Epithelial cell of proximal tubule (primary cell): ENCODE measurements at places on chromosomes 5 and 9. TPM values are rescaled to one million over a fixed set of nuclear protein-coding genes. Genes with fewer than 3 reads are reported as not detected.

GOLM1 gene
- total RNA-seq = 109 and 112 TPM in 2 replicates

- DNase-seq = no peak
Measured at GRCh38 chr5:122019919-122020590, 58.0 kb downstream of the LOX start.

DNA sequence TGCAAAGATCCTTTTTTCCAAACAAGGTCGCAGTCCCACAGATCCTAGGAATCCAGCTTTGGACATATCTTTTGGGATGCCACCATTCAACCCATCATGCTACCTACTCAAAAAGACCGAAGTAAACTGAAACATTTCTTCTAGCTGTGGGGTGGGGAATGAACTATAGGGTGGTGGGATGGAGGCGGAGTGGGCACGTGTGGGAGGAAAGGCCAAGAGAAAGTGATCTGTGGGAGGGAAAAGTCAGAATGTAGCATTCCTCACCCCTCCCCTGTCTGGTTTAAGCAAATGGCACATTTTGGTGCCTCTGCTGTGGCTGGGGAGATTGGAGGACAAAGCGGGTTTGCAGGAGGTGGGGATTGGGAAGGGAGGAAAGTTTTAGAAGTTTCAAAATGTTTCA lies 59.2 kb upstream of the IL17B start:
- DNase-seq = no peak

DNA sequence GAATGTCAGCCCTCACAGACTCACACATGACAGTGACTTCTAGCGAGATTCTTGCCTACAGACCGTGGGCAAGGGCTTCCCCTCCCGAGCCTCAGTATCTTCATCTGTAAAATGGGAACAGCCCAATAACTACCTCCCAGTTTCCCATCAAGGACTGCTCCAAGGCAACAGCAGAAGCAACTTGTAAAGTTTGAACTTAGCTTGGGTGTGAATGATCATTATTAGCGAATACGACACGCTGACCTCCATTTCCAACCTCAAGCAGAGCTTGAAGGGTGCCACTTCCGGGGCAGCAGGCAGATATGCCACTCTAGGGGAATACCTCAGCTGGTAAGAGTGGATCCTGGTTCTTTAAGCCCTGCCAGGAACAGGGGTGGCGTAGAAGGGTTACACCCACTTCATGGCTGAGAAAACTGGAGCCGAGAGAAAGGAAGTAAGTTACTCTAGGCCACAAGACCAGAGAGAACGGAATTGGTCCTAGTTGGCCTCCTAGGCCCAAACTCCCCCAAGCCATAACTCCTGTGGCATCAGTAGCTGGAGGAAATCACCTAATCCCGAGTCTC lies 2.0 kb downstream of the RNF44 start:
- DNase-seq = no peak

DNA sequence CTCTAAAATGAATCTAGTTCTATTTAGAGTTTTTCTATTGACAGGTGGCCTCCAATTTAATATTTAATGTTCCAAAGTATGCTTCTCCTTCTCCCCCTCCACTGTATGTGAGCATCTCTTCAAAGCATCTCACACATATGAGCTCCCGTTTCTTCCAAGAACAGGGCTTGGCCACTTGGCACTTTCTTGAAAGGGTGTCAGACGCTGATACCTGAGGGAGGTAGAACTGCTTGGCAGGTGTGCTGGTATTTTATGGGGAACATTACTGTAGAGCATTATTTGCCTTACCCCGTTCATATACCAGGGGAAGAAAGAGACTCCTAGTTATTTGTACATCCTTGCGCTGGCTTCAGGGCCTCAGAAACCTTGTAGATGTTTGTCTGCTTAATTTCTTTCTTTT lies 1.9 kb downstream of the RCL1 start:
- no peak for DNase-seq

DNA sequence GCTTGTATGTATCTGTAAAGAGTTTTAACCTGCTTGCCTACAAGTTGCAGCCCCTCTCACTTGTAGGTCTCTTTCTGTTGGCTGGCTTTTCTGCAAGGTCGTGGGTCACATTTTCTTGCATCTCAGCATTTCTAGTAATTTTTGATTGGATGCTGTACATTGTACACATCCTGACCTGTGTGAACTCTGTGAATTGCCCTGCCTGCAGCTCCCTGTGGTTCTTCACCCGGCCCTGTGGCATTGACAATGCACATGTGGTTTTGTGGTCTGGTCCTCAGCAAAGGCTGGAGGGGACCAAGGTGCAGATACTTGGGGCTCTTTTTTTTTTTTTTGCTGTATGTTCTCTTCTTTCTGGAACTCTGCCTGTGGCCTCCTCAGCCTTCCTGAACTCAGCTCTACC lies 53.6 kb downstream of the WNK2 start:
- no peak for DNase-seq

DNA sequence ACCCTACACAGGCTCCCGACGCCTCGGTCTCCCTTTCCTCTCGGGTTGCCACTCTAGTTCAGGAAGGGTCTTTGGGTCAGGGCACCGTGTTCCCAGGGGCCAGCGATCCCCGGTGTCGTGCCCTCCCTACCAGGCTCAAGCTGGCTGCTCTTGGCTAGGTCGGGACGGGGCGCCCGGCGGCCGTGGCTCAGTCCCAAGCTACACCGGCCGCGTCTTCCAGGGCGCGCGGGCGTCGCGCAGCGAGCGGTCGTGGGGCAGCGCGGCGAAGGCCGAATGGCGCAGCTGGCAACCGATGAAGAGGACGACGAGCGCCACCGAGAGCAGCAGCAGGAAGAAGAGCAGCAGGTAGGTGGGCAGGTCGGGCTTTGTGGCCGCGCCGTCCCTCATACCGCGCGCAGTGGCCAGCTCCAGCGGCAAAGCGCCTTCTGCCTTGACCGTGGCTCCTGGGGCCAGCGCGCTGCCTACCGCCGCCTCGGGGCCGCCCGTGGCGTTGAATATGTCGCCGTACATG lies 892 bp downstream of the SMIM32 start:
- no peak for DNase-seq

DNA sequence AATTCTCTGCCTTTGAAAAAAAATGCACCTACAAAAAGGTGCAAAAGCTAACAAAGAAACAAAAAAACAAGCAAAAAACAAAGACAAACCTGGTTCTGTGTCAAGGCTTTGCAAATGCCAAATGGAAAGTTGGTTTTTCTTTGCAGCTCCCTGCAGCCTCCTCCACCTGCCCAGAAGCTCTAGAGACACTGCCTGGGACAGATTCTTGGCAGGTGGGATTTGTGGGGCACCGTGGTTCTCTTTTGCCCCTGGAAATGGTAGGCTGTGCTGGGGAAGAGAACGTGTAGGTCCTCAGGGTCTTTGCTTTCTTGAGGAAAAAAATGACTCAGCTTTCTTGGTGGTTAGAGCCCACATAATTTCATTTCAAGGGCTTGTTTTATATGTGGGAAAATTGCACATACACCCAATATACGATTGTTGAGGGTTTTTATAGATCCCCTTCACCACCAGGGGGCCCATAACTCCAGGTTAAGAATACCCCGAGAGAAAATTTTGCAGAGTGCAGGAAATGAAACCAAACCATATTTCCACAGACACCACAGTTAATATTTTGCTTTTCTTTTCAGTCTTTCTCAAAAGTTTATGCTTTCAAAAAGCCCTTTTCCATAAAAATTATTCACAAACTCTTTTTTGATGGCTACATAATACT lies 58.7 kb downstream of the NXNL2 start:
- no peak for DNase-seq

- no peak for DNase-seq
Measured at GRCh38 chr5:103291606-103292005, 33.0 kb downstream of the MACIR start.

DNA sequence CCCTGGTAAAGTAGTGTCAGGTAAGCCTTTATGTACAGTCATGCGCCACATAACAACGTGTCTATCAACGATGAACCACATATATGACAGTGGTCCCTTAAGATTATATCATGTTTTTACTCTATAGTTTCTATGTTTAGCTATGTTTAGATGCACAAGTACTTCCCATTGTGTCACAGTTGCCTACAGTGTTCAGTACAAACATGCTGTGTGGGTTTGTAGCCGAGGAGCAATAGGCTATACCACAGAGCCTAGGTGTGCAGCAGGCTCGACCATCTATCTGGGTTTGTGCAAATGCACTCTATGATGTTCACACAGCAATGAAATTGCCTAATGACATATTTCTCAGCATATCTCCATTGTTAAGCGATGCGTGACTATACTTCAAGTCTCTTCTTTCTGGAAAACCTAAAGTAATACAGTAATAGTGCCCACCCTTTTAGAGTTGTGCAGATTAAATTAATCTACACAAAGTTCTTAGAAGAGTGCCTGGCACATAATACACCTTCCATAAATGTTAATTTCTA lies 295.9 kb downstream of the ARHGAP26 start:
- no peak for DNase-seq

- DNase-seq = no peak
Measured at GRCh38 chr5:105735704-105736103, 1935.0 kb downstream of the EFNA5 start.
